Fibroblast of lung (primary cell): ENCODE measurements at places on chromosomes 6 and 20.

- no peak for DNase-seq
Observed at GRCh38 chr20:32463642-32464400, 105.7 kb downstream of the ASXL1 start.

DNA sequence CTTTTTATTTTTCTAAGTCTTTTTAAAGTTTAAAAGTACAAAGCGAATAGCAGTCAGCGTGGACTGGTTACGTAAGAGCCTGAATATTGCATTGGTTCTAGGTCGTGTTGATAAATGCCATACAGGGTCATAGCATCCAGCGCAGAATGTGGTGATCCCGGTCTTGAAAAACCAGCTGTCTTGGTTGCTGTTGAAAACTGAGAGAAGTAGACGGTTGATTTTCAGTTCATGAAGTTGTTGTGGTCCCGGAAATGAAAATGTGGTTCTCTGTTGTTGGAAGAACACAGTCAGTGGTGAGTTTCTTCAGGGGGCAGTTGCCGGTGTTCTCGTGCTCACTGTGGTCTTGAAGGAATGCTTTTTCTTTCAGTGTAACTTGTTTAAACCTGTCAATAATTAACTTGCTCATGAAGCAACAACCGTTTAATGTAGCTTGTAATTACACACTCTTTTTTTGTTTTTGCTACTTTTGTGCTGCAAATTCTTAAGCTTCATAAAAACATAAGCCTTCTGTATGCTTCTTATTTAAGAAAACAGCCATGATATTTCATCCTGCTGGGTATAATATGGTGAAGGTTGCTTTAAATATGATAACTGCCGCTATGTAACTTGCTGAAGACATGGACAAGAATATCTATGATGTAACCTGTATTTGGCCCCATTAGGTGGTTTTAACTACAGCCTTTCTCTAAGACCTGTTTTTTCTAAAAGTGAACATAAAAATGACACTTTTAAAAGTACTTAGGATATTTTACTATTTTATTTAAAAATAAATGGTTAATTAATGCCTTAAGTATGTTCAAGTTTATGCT, 64.8 kb upstream of the KIF25 start:
- no peak for DNase-seq

GRCh38 chr6:78670156-78670555, 197.2 kb upstream of the IRAK1BP1 start:
- DNase-seq, result no peak

DNA sequence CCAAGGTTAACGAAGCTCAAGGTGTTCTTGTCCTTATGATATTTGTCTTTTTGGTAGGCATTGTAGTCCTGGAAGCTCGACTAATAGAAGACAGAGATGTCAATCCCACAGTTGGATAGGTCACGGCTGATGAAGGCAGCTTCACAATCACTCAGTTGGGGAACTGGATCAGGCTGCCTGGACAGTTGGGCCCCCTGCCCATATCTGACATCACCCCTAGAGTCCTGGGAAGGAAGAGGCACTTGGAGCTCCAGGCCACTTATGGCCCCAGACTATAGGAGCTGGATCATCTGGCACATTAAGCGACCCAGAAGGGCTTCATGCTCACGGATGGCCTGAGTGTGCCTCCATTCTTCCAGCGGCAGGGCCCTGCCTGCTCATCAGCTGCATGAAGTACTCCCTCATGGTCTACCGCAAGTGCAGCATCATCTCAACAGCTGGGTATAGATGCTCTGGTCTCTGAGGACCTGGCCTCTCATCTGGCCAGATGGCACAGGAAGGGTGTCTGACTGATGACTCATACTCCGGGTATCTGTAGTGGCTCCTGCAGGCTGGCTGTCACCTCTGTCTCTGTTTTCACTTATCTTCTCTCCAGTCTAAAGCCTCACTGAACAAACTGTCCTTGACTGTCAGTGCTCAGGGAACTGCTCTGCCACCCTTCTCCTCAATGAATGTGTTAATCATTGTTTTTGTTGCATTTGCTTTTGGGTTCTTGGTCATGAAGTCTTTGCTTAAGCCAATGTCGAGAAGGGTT, 29.2 kb upstream of the SSR1 start:
- DNase-seq, result no peak

DNA sequence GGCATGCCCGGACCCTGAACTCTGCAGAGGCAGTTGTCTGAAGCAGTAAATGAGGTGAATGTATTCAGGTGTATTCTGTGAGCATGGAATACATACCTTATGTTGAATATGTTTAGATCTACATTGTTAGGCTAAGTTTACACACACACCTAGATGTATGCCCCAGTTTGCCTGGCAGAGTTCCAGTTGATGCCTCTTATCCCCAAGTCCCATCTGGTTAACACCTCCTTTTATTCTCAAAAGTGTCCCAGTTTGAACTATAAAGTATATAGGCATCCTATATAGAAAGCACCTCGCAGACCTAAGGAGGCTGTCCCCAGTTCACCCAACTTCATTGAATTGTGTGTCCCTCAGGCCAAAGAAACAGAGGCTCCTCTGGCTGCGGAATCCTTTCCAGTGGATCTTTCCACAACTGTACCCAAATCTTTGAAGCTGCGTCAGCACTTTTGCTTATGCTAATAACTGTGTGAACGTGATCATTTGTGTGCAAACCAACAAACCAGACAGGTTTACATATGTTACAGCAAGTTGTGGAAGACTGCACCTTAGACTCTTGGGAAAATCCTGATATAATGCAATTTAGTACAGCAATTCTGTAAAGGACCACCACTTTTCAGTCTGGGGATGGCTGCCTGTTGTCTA, 4.8 kb upstream of the DHX35 start:
- no peak for DNase-seq

DNA sequence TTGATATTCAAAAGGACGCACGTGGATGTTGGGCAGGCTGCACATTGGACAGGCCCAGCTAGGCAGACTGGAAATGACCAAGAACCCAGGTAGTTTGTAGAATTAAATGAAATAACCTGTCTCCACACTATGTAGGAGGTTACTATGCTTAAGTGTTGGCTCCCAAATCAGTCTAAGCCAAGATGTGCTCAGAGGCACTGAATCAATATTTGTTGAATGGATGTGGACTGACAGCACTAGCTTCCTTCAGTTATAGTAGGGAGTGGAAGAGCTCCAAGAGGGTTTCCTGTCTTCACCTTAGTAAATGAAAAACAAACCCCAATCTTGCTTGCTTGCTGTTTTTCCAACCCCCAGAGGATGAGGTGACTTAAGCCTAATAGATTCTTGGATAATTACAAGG, 180.5 kb downstream of the JARID2 start:
- no peak for DNase-seq

- DNase-seq, result no peak
Observed at GRCh38 chr6:150541576-150541975, 58.1 kb upstream of the PLEKHG1 start.

DNA sequence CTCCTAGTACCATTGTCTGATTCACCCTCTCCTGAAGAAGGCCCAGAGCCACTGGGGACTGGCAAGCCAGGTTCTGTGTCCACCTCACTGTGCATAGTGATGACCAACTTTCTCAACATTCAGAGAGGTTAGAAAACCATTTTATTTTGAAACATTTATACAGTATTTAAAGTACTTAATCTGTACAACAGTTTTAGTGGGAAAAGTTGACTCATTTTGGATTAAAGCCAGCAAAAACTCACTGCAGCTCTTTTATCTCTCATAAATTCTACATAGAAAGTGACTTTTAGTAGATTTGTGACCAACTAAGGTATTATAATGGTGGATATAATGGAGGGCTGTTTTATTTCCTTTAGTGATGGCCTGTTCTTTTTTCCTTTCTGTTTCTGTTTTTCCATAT, 9.7 kb downstream of the TULP4 start:
- peak; percentile 68 for DNase-seq

GRCh38 chr20:10902174-10902573, 228.4 kb upstream of the JAG1 start:
- no peak for DNase-seq

GRCh38 chr6:3561725-3562124, 104.9 kb upstream of the SLC22A23 start:
- DNase-seq, result peak; percentile 23

DNA sequence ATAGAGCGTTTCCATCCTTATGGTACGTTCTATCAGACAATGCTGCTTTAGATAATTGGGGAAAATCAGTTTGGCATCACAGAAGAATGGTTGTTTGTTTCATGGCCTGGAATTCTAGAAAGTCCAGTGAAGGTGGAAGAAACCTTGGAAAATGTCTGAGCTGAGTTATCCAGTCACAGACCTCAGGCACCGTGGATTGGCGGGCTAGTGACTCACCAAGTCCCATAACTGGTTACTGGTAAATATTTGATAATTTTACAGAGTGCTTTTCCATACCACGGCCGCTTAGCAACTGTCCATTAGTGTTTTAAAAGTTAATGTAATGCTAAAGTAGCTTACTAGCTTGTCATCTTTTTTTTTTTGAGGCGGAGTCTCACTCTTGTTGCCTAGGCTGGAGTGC, 99.4 kb downstream of the SLC35B3 start:
- no peak for DNase-seq

DNA sequence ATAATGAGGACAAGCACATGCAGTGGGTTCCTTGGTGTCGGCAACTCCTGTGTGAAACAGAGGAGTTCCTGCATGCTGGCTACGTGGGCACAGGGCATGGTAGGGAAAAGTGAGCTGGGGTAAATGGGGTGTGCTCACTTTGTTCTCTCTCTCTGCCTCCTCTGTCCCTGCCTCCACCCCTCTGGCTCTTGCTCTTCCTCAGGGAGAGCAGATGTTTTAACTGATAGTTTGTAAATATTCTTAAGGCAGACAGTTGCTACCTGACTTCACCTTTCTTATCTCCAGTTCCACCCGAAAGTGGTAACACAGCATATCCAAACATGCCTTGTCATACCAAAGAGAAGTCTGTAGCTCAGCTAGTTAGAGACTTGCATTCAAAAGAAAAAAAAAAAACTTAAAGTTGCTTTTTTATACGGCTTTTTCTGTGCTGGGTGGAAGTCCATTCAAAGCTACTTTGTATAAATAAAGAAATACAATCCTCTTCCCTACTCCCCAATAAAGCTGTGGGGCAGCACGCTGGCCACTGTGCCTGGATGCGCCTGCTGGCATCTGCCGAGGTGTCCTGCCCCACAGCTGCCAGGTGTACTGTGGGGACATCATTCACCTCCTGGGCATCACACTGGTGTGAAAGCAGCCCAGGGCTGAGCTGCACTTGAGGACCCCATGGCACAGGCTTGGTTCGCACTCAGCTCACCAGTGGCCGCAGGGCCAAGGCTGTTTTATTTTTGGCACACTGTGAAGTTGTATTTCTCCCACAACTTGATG, 93.6 kb downstream of the FOXC1 start:
- DNase-seq, result no peak

- DNase-seq, result no peak
Observed at GRCh38 chr6:63094947-63095346, 116.3 kb upstream of the FKBP1C start.

DNA sequence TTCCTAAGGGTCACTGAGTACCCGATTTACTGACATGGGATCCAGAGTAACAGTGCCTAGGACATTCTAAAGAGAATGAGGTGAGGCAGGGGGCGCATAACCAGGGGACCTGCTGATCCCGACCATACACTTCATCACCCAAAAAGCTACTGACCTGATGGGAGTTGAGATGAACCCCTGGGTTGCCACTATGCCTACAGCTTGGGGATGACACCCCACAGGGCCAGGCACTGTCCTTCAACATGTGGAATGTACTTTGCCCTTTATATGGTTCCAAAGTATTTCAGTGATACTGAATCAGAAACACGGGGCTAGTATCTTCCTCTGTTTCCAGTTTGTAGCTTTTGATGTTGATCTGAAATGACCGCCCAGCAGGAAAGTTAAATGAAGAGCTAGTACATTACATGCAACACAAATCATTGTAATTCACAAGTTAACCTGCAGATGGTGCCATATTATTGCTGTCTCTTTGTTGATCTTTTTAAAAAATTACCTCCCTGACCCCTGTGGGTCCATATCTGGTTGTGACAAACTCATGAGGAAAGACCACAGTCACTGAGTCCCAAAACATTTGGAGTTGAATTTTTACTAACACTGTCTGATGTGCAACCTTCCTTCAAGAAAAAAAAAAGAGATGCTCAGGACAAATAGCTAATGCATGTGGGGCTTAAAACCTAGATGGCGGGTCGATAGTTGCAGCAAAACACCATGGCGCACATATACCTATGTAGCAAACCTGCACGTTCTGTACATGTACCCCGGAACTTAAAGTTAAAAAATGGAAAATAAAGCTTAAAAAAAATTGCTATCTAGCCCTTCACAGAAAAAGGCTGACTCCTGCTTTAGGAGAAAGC, 42.7 kb upstream of the GCNT2 start:
- DNase-seq, result peak; percentile 52

GRCh38 chr6:99362678-99363268, 13.3 kb upstream of the FAXC start:
- no peak for DNase-seq

- no peak for DNase-seq
Observed at GRCh38 chr20:34539756-34540155, 18.8 kb upstream of the MAP1LC3A start.

GRCh38 chr20:48414786-48415185, 413.0 kb downstream of the PREX1 start:
- DNase-seq, result no peak

DNA sequence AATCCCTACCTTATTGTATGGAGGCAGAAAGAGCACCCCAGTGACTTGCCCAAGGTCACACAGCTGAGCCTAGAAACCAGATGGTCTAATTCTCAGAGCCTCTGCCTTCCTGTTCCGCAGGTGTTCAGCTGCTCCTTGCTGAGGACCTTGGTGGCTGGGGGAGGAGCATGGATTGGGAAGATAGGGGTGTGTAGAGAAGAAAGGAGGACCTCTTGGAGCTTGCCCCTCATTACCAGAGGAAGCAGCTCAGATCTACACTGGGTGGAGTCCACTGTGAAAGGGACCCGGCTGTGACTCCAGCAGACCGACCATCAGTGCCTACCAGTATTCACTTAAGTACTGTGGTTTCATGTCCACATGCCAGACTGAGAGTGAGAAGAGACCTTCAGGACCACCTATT, 15.2 kb downstream of the FOXP4 start:
- no peak for DNase-seq

- peak; percentile 92 for DNase-seq
Observed at GRCh38 chr6:139296927-139297326, 5.1 kb upstream of the TXLNB start.

DNA sequence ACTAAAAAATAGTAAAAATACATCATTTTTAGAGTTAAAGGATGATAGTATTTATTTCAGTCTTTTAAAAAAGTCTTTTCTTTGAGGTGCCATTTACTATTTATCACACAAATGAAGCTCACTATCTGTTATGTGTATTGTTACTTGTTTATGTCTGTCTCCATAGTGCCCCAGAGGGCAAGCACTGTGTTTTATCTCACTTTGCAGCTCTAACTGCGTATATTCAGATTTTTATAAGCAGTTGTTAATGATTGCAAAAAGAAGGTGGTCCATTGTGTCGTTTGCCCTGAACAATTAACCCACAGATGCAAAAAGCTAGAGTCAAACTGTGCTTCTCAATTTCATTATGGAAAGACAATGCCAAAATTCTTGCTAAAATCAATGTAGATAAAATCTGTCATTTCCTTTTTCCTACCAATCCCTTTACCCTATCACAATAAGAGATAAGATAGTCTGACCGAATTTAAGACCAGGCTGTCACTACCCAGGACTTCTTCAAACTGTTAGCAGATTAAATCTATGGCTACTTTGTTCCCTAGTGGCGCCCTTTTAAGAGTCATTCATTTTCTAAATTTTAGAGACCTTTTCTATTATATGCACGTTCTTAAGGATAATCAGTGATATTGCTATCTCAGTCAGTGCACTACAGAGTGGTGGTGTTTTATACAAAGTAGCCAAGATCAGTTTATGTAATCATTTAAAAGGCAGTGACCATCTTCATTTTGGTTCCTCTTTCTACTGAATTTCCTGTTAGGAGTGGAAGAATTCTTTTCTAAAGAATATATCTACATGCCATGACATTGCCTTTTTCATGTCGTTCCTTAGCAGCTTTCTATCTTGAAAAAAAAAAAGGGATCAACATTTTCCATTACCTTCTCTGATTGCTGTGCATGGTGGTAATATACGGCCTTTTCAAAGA, 133.1 kb upstream of the PRDM1 start:
- no peak for DNase-seq
